ENCODE measurements at places on chromosomes 13 and 19.

GRCh38 chr19:39563408-39563807 lies 23.4 kb upstream of the EID2 start:
- DNase-seq = no peak

DNA sequence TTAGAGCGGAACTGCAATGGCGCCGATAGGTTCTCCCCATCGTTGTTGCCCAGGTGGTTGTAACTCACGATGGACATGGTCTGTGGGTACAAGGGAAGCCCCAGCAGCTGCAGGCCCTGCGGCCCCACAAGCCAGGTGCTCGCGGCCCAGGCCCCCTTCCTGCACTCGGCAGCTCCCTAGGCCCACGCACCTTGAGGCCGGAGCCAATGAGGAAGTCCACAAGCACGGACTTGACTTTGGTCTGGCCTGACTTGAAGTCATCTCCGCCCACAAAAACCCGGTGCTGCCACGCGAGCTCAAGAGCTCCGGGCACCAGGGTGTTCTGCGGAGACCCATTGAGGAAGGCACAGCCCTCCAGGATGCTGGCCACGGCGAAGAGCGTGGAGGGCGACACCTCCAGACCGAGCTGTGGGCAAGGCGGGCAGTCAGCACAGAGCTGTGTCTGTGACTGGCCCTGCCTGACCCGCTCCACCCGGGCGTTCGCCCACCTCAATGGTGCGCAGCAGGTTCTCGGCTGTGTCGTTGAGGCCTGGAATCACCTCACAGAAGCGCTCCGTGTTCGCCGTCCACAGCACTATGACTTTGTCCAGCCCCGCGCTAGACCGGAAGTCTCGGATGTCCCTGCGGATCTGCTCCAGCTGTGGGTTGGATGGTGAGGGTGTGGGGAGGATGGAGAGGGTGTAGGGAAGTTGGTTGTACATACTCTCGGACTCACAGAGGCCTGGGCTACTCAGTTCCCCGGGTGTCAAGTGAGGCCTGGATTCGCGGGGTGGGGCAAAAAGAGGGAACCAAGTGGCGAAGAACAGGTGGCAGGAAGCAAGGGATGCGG lies 1.9 kb downstream of the ISYNA1 start:
- DNase-seq = no peak

GRCh38 chr13:49807681-49808080 lies 15.2 kb upstream of the KPNA3 start:
- no peak for DNase-seq

GRCh38 chr19:48258350-48258749 lies 2.6 kb upstream of the CARD8 start:
- no peak for DNase-seq

DNA sequence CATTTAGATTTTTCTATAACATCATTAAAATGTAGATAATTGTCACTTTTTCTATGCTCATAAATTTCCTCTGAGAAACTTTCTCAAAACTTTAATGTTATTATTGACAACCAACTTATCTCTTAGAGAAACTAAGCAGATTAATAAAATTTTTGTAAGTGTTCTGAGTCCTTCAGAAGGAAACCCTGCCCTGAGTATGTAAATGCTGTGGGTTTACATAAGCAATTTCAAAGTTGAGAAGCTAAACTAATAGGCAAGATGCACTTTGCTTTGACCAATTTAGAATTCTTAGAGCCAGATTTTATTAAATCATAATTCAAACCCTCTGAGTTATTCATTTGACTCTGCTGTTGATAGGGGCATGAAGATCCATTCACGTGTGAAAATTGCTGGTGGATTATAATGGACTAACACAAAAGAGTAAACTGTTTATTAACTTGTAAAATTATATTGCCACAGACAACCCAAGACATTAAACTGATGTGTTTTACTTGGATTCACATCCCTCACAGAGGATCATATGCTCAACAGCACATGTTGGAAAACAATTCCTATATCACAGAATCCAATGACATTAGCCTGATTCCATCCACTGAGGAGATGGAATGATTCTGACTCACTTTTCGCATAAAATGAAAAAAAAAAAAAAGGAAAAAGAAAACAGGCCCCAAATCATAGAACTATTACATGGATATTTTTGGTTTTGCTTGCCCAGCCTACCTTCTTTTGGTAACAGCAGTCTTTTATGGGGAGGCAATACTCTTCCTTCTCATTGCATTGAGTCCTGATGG lies 453.7 kb upstream of the HTR2A start:
- DNase-seq = no peak

DNA sequence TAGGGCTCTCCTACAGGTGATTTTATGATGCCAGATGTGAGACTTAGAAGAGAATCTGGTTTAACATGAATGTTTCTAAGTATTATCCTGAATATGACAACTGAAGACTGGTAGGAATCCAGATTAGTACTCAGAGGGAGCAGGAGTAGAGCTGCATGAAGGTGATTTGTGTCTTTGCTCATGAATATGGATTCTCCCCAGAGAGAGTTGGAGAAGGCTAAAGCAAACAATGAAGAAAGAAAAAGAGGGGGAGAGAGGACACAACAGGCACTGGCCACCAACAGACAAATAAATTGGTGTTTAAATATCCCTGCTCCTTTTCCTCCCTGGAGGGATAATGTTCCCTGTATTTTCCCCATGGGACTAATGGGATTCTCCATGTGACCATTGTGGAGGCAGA lies 427.0 kb upstream of the KLF12 start:
- no peak for DNase-seq

DNA sequence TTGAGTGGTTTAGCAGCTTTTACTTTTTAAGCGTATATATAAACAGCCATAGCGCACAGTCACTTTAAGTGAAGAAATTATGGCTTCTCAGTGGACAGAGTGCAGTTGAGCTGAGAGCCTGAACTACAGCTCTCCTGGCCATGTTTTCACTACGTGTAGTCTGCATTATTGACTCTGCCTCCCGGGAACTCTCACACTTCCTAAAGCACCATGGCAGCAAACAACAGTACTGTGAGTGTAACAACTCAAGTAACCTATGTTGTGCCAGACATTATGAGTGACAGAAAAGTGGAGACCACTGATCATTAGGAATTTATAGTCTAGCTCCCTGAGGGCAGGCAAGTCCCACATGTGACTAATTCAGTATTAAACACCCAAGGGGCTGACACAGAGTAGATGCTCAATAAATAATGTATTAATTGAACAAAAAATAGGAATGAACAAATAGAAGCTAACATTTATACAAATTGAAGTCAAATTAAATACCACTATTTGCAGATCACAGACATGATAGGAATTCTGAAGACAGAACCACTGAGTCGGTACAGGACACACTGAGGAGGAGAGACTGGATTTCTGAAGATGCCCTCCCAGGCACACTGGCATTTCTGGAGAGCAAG lies 19.7 kb downstream of the EFNB2 start:
- no peak for DNase-seq

DNA sequence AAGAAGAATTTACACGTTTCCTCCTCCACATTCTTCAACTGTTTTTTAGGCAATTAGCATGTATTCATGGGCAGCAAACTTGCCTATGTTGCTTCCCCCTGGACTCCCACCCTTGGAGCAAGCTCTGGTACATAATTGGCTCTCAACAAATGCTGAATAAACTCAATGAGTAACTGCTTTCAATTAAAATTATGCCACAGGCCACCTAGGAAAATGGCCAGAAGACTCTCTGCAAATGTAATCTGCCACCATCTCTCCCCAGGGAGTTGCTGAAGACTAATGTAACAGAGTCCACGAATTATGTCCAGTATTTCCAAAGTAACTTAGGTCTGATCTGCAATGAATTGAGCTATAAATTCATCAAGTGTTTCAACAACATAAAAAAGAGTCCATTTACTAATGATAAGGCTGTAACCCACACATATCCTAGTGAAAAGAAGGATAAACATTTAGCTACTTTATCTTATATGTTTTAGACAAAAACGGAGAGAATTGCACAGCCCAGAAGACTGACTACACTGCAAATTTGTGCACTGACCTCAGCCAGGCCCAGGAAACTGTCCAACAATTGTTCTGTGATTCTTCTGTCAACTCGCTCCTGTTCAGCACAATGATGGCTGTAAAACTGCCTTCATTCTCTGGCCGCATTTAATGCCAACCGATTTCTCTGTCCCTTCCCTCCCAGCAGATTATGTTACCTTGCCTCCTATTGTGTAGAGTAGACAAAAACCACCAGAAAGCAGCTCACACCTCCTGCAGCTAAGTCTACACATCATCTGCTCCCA lies 808.6 kb upstream of the ARGLU1 start:
- no peak for DNase-seq

- no peak for DNase-seq
Measured at GRCh38 chr13:112567161-112567862, 20.6 kb downstream of the TUBGCP3 start.

GRCh38 chr13:20144141-20144850 lies 16.6 kb downstream of the GJA3 start:
- no peak for DNase-seq

- no peak for DNase-seq
Measured at GRCh38 chr13:59643364-59643841, 520.3 kb downstream of the DIAPH3 start.

DNA sequence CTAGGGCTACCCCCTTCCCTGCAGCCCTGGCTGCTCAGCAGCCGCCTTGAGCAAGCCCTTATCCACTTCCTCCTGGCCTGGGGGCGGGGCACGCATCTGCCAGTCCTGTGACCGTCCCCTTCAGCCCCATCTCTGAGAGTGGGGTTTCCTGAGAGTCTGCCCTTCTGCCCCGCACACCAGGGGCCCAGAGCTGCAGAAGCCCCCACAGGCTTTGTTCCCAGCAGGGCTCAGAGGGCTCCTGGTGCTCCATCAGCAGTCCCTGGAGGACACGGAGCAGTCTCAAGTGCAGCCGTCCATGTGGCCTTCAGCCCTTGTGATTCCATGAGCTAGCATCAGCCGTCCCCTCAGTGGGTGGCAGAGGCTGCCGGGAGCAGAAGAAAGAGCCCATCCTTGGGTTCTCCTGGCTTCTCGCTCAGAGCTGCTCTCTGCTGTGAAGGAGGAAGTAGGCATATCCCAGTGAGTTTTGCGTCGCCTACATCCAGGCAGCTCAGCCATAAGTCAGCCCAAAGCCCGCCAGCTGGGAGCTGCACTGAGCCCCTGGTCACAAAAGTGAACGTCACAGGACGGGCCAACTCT lies 16.3 kb downstream of the MYO9B start:
- peak; percentile 61 for DNase-seq

- no peak for DNase-seq
Measured at GRCh38 chr13:42645717-42646116, 71.8 kb downstream of the TNFSF11 start.

GRCh38 chr19:35458731-35459391 lies 10.8 kb downstream of the FFAR2 start:
- no peak for DNase-seq

DNA sequence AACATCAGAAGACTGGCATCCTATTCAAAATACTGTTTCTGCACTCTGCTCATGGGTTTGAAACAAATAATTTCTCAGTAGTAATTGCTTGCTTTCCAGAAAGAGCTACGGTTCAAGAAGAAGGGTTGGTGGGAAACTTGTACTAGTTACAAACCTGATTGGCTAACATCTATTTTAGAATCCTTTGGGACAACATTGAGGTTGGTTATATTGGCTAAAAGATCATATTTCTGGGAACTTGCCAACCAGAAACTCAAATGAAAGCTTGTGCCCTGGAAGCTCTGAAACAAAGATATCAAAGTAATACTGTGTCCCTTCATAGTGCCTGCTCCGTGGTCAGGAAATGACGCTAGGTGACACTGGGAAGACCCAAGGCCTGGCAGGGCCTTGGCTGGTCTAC lies 141.7 kb downstream of the LACC1 start:
- DNase-seq = no peak

- no peak for DNase-seq
Measured at GRCh38 chr13:25683056-25683455, 311.3 kb downstream of the ATP8A2 start.

GRCh38 chr19:20969898-20970297 lies 46.8 kb downstream of the ZNF85 start:
- no peak for DNase-seq

DNA sequence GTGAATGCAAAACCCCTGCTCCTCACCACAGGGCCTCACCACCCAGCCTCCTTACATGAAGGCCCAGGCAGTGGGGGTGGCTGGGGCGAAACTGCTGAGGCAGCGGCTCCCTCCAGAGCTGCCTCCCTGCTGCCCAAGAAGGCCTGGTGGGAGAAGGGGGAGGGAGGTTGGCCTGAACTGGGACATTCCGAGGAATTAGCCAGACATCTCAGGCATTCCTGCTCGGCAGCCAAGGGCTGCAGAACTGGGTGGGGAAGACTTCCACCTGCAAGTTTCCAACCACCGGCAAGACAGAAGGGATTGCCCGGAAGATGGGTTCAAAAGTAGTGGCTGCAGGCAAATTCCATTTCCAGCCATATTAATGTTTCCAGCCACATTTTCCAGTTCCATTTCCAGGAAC lies 2.3 kb upstream of the PSPN start:
- DNase-seq = no peak

DNA sequence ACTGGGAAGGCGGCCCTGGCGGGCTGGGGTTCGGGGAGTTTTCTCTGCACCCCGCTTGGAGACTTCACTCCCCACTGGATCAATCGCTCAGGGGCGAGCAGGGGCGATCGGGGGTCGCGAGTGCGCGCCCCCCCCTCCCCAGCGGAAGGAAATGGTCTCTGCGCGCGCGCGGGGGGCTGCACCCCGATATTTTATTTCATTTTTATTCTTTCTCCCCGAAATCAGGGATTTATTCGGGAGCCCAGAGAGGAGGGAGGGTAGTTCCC lies 421 bp downstream of the ARID3A start:
- no peak for DNase-seq

DNA sequence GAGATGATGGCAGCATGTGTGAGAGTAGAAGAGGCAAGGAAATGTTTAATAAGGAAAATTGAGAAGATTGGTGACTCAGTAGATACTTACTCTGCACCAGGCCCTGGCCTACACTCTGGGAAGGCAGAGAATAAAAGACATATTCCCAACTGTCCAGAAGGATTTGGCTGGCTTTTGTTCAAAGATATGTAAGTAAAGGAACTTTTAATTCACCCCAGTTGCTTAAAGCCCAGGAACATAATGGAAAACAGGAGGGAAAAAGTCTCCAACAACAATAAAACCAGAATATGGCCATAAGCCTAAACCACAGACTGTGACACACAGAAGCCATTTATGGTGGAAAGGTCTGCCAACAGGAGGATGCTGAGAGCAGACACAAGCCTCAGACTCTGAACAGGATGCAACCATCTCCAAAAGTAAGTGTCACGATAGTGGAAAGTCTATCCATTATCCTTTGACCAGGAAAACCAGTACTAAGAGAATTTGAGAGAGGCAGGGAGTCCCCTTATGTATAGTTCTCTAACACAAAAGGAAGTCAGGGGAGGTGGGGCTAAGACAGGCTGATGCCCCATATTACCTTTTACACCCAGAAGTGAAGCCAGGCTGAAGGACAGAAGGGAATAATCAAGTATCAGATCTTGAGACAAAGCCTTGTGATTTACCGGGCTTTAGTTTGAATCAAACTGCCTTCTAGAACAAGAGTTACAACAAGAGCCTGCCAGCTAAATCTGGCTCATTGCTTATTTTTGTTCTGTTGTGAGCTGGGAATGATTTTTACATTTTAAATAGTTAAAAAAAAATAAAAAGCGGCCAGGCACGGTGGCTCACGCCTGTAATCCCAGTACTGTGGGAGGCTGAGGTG lies 169.5 kb upstream of the STARD13 start:
- DNase-seq = no peak
